ENCODE measurements at places on chromosomes 16 and 17.

- DNase-seq: no peak
Observed at GRCh38 chr16:27742333-27742732, 192.4 kb downstream of the KATNIP start.

- DNase-seq: no peak
Observed at GRCh38 chr17:2928294-2928890, 132.2 kb downstream of the RAP1GAP2 start.

DNA sequence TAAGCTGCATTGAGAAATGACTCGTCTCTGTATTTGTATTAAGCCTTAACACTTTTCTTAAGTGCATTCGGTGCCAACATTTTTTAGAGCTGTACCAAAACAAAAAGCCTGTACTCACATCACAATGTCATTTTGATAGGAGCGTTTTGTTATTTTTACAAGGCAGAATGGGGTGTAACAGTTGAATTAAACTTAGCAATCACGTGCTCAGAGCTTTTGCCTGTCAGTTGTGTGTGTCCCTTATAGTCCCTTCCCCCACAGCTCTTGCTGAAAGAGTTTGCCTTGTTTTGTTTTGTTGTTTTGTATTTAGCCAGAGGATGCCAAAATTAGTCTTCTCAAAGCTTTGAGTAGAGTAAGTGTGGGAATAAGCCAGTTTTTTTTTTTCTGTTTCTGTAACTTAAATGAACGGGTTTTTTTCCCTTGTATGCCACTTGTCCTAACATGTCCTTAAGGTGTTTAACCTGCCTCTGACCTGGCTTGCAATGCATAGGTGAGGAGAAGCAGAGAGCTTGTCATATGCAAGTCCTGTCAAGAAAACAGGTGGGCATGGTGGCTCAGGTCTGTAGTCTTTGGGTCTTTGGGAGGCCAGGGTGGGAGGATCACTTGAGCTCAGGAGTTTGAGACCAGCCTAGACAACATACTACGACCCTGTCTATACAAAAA is 4.6 kb upstream of the MAPK8IP3 start:
- no peak for DNase-seq

DNA sequence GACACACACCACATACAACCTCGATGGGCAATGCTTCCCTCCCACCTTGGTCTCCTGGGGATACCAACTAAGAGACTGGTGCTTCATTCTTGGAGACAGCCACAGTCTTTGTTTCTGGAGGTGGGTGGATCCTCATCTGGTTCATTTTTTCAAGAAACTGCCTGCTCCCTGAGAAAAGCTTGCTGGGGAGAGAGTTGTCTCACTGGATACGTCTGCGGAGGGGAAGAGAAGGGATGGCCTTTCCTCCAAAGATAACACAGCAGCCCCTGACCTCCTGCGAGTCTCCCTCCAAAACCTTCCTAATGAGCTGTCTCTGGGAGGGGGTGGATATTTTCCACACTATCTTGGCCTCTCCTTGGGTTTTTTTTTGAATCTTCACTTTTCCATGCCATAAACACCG is 221.2 kb downstream of the SOX9 start:
- no peak for DNase-seq

DNA sequence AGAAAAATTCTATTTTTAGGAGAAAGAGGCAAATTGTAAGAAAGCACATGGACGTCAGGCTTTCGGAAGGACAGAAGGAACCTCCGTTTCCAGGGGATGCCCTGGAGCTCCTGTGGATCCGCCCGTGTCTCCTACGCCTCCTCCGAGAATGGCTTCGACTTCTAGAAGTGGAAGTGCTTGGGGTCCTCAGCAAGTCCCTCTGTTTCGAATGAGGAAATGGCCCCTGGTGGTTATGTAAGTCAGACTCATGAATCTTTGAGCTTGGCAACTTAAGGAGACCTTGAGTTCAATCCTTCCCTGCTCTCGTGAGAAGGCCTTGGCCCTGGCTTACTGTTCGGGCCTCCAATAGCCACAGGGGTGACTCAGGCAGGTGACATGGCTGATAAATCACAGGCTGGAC is 38.9 kb downstream of the COX4I1 start:
- no peak for DNase-seq
